Stimulated activated CD8-positive, alpha-beta memory T cell treated with anti-CD3 and anti-CD28 coated beads, Interleukin-15, amount 100 ng/mL, for 4 hours (primary cell): ENCODE measurements at places on chromosomes 13 and 19.
A peak's percentile ranks its signal among the peaks of the same experiment; 100 is the strongest.

DNA sequence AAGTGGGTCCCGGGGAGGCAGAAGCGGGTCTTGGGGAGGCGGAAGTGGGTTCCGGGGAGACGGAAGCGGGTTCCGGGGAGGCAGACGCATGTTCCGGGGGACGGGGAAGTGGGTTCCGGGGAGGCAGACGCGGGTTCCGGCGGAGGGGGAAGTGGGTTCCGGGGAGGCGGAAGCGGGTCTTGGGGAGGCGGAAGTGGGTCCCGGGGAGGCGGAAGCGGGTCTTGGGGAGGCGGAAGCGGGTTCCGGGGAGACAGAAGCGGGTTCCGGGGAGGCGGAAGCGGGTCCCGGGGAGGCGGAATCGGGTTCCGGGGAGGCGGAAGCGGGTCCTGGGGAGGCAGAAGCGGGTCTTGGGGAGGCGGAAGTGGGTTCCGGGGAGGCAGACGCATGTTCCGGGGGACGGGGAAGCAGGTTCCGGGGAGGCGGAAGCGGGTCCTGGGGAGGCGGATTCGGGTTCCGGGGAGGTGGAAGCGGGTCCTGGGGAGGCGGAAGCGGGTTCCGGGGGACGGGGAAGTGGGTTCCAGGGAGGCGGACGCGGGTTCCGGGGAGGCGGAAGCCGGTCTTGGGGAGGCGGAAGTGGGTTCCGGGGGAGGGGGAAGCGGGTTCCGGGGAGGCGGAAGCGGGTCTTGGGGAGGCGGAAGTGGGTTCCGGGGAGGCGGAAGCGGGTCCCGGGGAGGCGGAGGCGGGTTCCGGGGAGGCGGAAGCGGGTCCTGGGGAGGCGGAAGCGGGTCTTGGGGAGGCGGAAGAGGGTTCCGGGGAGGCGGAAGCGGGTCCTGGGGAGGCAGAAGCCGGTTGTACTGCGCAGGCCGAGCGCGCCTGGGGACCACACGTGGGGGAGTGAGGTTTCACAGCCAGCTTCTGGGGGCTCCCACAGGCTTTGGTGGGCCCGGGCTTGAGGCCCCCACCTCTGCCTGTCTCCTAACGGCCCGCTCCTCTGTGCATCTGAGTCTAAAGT, 2.5 kb downstream of the SHC2 start:
- DNase-seq: no peak

- no peak for DNase-seq
Measured at GRCh38 chr19:9909251-9909650, 27.1 kb downstream of the OLFM2 start.

DNA sequence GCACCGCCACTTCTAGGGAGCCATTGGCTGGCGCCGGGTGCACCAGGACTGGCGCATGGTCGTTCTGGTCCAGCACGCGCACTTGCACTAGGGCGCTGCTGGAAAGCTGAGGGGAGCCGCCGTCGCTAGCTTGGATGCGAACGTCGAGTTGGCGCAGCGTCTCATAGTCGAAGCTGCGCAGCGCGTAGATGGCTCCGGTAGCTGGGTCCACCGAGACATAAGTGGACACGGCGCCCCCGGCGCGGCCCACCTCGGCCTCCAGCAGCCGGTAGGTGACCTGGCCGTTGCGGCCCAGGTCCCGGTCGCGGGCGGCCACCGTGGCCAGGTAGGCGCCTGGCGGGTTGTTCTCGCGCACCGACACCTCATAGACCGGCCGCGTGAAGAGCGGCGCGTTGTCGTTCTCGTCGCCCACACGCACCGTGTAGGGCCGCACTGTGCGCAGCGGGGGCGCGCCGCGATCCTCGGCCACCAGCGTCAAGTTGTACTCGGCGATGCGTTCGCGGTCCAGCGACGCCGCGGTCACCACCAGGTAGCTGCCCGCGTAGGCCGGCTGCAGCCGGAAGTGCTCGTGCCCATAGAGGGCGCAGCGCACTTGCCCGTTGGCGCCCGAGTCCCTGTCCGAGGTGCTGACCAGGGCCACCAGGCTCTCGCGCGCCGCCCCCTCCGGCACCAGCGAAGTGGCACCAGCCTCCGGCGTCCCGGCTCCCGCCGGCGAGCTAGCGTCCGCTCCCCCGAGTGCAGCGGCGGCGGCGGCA, 1.7 kb downstream of the PCDH8 start:
- DNase-seq: no peak

- no peak for DNase-seq
Measured at GRCh38 chr19:18771328-18772242, 19.5 kb downstream of the COMP start.

- no peak for DNase-seq
Measured at GRCh38 chr13:50226515-50227155, 211.4 kb downstream of the KCNRG start.

DNA sequence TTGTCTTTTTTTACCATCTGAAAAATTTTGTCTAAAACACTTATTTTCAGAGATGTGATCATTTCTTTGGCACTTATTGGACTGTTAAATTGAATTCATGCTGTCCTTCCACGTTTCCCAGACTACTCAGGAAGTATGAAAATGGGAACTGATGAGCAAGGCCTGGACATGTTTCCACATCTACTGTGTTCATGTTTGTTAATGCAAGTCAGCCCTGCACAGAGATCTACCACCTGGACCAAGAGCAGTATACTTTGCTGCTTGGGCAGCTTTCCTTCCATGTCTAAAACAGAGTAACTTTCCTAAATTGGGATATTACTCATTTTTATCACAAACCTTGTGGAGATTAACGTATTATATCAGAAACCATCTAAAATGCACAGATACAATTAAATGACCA, 687.4 kb downstream of the DIAPH3 start:
- DNase-seq: no peak

DNA sequence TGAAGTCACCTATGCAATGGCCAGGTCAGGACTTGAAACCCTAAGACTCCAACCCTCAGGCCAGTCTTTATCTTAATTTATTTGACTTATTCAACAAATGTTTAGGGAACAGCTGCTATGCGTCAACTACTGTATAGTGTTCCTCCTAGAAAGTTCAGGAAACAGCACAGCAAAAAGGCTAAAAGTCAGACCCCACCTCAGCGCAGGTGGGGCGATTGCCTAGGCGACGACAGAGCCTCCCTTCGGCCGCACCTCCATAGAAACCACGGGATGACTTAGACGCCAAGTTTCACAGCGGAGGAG, 502 bp downstream of the VRK3 start:
- no peak for DNase-seq

DNA sequence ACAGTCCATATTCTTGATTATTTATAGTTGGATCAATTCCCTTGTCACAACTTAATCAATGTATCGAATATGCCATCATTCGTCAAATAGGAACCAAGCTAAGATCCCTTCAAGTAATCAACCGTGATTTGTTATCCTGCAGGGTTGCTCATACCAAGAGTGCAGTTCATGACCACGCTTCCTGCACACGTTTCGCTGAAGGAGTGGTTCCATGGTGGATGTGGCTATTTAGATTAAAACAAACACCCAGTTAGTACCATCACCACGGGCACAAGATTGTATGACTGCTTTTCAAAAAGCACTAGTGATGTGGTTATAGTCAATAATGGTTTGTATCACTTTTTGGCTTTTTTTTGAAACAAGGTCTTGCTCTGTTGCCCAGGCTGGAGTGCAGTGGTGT, 41.1 kb upstream of the CCNE1 start:
- no peak for DNase-seq

GRCh38 chr13:75050419-75051046, 431.4 kb downstream of the TBC1D4 start:
- DNase-seq: no peak

- no peak for DNase-seq
Measured at GRCh38 chr19:32811151-32811550, 58.4 kb downstream of the SLC7A9 start.

DNA sequence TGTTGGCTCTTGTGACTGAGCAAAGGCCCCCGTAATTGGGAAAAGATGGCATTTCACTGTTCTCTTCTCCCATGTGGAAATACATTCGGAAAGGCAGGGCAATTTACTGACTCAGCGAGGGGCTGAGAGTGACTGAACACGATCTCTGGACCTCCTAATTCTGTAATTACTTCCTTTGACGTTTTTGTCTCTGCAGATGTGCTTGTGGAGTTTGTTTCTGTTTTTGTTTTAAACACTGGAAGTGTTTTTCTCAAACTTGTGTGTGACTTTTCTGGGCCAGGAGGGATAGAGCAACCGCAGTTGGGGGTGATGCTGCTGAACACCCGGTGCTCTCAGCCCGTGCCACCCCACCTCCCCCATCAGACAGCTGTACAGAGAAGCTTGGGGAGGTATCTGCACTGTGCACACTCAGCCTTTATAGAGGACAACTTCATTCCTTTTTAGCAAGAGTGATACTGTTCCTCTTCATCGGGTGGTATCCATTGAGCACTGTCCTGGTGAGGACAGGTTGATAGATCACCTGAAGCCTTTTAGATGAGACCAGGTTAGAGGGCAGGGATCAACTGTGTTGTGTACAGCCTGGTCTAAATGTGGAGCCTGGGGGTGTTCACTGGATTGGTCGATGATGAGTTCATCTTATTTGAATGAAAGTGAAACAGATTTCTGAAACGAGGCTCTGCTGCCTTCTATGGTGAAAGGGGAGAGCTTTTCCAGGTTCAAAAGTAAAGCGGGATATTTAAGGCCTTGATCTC, 117.4 kb downstream of the ESD start:
- DNase-seq: no peak

DNA sequence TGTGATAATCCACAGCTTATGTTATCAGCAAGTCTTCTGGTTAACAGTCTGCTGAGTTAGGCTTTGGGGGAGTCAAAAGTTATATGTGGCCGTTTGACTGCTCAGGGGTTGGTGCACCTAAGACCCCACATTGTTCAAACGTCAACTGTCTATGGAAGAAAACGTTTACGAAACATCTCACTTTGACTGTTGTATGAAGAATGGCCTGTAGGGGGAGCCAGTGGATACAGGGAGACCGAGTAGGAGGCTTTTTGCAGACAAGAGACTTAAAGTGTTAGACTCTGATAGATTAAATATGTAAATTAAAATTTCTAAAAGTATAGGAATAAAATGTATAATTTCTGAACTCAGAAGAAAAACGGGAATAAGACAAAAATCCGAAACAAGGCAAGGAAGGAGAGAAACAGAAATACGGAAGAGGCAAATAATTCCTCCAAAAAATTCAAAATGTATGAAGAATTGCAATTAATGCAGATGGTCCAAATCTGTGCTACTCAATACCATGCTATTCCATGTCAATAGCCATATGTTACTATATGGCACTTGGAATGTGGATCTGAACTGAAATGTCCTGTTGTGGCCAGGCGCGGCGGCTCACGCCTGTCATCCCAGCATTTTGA, 37.8 kb downstream of the TNFSF14 start:
- peak; percentile 74 for DNase-seq

DNA sequence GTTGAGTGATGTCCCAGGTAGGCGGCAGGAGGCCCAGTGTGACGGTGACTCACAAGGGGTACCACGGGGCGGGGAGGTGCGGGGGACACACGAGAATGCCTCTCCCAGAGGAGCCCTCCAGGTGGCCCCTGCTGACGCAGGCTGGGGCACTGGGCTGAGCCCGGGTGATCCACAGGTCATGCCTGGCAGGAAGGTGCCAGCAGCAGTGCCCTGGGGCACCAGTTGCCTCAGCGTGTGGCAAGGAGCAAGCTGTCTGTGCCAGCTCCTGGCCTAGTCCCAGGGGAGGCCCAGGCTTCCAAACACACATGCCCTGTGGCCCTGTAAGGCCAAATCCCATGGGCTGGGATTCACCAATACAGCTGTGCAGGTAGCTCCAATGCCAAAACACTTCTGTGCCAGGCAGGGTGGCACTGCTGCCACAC, 28.0 kb downstream of the AKT2 start:
- DNase-seq: no peak

DNA sequence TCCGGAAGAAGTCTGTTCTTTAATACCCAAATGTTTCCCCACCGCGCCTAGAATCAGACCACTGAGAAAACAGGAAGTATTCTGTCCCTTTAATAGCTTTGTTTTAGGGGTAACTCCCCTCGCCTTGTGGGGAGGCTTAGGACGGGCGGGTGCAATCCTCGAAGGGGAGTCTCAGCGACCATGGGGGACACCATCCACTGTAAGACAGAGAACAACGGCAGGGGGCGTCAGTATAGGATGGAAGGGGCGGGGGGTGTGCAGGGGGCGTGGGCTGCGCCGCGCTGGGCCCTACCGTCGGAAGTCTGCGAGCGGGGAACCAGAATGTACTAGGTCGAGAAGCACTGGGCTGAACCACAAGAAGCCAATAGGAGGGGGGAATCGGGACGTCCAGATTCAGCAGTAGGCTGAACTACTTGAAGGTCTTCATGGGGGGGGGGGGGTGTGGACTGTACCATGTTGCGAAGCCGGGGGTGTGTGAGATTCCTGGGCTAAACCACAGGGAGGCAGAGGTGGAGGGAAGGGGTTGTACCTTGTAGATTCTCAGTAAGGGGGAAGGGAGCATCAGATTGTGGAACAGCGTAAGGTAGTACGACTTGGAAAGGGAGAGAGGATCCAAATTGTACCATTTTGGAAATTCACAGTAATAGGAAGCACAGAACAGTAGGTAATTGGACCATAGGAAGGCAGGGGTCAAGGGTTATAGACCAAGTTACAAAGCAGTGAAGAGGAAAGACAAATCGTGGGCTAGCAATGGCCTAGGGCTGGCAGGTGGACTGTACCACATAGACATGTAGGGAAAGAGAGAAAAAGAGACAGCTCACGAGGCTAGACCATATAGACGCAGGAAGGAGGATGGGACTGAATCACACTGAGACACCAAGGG, 1.0 kb upstream of the DBP start:
- peak; percentile 60 for DNase-seq

DNA sequence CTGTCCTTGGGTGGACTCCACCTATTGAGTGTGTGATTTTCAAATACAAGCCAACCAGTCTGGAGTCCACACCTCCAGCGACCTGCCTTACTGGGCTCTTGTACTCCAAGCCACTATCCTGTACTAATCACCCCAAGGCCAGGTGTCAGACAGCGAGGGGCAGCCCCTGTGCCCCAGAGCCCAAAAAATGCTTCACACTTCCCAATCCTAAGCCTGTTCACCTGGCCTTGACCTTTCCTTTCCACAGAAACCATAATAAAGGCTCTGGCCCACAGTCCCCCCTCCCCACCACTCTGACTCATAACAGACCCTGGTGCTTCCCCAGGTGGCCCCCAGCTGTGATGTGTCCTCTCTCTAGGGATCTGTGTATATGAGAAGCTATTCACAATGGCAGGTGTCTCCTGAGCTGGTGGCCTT, 3.9 kb downstream of the CD209 start:
- DNase-seq: no peak
